ENCODE measurements at places on chromosomes 12 and 14. TPM values are rescaled to one million over a fixed set of nuclear protein-coding genes. Genes with fewer than 3 reads are reported as not detected.

Gene DDX55
- total RNA-seq: 25.2 TPM

DNA sequence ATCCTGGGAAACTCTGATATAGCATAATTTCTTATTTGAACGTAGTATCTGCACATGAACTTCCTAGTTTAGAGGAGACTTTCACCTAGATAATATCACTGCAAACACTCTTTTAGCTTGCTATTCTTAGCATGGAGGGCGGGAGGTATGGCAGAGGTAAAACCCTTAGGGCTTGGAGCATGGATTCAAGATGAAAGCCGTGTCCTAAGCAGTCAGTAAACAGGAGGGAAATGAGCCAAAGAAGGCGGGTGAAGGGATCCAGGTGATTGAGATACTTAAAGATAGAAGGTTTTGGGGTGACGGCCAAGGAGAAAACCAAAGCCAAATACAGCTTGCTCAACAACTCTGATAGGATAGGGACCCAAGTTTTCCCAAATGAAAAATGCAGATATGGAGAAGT, 107.1 kb upstream of the BCAT1 start:
- DNase-seq: no peak

DNA sequence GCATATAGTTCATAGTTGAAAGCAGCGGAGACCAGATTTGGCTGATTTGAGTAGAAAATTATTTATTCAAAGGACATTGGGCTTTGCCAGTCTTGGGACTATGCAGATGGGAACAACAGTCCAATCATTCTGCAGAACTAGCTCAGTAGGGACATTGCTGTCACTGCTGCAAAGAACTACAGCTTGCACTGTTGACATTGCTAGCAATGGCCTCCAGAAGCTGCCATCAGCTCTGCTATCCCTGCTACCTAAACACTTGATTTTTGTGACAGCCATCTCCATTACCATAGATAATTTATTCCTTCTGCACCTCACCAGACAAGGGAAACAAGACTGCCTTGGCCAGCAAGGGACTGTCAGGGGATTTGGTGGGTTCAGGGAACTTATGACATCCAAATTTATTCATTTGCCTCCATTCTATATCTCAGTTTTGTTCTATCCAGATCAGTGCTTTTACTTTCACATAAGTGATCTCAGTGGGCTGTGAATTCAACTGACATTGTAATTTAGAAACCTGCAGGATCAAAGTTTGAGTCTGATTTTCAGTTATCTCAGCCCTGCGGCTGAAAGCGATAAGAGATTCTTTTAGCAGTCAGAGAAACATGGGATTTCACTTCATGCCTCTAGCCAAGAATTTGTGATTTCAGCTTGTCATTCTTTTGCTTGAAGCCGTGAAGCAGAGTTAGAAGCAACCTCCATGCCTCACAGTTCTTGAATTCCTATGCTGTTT, 136.7 kb upstream of the FBXO33 start:
- DNase-seq: no peak

GRCh38 chr12:45475594-45475993, 253.9 kb upstream of the ARID2 start:
- no peak for DNase-seq

Gene SMOC1
- total RNA-seq: 0.49 TPM

Data from glutamatergic neuron (in vitro differentiated cells).